ENCODE measurements at places on chromosomes 2 and 18.
A peak's percentile ranks its signal among the peaks of the same experiment; 100 is the strongest.

GRCh38 chr2:235106874-235107639 is 155.2 kb downstream of the SH3BP4 start:
- no peak for DNase-seq

DNA sequence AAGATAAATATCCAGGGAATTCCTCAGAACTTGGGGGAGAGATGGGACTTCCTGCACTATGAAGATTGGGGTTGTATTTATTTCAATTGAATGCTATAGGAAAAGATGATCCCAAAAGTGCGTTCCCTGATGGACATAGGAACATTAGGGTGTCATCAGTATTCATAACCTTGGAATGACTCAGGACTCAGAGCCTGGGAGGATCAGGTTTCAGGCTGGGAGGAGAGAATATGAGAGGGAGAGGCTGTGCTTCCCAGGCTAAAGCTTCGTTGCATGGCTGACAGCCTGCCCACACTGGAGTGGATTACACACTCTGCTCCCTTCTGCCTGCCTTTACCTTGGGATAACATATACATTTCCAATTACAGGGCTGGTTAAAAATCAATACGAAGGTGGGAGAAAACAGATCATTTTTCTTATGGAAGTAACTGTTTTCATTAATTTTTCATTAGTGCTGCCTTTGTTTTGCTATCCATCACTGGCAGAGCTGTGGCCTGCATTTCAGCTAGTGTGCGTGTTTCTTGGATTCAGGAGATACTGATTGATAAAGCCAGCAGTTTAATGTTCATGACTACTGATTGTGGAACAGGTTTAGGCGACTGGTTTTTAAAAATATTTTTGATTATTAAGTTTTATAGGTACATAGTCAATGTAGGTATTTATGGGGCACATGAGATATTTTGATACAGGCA is 118.7 kb downstream of the KCTD1 start:
- DNase-seq = no peak

DNA sequence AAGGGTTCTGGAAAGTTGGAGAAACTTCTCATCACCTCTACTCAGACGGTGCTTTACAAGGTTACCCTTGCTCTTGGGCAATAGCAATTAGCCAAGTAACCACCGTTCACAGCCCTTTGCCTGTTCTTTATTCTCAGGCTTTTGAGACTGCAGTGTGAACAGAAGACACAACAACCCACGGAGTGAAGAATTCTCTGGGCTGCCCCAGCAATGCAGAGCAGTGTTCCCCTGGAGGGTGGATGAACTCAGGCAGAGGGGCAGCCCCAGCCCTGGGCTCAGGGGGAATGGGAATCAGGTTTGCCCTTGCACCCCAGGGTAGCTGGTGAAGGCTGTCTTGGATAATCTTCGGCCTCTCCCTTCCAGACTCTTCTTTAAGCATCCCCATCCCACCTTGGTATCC is 69.1 kb downstream of the MCFD2 start:
- DNase-seq = no peak

DNA sequence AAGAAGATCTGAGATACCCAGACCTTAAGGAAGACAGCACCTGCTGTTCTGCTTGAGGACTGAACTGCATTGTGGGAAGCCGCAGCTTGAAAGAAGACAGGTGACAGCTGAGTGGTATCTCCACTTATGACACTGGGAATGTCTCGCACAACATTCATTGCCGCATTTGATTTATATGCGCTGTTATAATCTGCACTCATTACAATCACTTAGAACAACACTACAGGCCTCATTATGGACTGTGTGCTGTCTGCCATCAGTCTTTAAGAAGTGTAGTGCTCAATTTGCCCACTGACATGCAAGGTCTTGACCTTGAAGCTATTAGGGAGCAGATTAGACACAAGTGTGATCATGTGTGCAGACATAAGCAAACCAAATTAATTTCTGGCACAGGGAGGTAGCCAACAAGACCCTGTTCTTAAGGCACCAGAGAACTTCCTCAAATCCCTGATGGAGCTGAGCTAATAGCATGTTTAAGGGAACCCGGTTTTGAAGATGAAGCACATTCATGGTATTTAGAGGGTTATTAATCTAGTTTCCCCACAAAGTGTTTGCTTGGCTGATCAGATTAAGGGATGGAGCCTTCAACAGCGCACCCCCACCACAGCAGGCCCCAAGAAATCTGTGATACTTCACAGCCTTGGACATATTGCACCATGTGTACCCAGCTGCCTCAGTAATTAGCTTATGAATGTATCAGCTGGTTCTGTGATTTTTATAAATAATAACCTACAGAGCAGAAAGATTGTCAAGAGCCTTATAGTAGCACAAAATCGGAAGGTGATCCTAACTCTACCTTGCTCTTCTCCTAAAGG is 146.8 kb downstream of the SATB2 start:
- no peak for DNase-seq

- no peak for DNase-seq
Measured at GRCh38 chr2:240395896-240396622, 39.4 kb upstream of the GPC1 start.

GRCh38 chr18:58221060-58221725 is 177.2 kb downstream of the NEDD4L start:
- DNase-seq = peak; percentile 22

GRCh38 chr2:43636621-43637020 is 439 bp upstream of the PLEKHH2 start:
- DNase-seq = peak; percentile 5

- DNase-seq = no peak
Measured at GRCh38 chr2:210128961-210129360, 42.2 kb downstream of the KANSL1L start.

DNA sequence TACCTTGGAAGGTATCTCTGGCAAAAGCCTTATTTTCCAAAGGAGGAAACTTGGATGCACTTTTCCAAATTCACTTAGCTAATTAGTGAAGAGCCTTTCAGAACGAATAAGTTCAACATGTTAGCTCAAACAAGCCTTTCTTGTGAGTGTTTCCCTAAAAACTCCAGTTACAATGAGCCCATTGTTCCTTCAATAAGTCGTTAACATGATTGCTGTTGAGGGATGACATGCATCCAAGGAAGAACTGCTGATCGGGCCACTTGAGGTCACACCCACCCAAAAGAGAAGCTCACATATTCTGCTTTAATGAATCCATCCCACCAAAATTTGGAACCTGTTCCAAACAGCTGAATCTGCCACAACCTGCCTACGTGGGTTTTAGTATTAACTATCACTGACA is 48.1 kb upstream of the SLC35G4 start:
- no peak for DNase-seq

GRCh38 chr2:16400127-16400623 is 265.5 kb downstream of the CYRIA start:
- no peak for DNase-seq

DNA sequence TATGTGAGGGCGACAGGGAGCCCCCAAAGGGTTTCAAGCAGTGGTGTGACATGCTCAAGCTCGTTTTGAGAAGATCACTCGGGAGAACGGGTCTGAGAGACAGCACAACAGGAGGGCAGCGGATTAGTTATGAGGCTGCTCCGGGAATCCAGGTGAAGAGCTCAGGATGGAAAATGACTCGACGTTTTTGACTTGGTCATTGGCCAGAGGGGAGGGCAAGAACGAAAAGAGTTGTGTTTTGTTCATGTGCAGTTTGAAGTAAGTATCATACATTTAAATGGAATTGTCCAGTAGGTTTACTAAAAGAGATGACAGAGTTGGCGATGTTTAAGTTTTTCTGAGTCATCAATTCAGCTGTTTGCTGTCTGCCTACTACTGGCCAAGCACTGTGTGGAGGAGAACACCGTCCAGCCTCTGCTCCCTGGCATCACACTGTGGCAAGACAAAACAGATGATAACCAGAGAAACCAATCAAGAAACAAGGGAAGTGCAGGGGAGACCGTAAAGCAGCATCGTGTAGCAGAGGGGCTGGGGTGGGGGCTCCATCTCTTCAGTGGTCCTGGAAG is 25.3 kb upstream of the ANXA4 start:
- no peak for DNase-seq

GRCh38 chr2:96962567-96963203 is 23.7 kb downstream of the FAM178B start:
- no peak for DNase-seq

DNA sequence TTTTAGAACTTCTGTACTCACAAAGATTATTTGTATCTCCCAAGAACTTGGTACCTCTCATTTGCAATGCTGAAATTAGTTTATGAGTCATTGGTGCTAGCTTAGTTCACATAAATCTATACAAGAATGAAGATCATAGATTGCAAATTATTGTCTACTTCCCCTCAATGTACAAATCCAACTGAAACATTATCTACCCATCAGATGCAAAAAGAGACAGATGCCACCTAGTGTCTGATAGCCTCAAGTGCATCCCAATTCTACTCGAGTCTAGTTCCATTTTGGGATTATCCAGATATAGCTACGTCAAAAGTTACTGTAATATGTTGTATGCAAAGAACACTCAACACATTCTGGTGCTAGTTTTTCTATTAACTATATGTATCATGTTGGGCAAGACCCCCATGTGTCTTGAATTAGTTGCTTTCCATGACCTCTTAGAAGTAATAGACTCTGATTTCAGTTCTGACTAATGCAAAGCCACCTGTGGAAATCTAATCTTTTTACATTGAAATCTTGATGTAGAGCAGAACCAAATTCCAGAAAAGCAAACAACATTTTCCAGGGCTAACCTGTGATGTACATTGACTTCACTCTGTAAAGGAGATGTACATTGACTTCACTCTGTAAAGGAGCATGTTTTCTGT is 210.0 kb downstream of the RBM43 start:
- DNase-seq = peak; percentile 34

DNA sequence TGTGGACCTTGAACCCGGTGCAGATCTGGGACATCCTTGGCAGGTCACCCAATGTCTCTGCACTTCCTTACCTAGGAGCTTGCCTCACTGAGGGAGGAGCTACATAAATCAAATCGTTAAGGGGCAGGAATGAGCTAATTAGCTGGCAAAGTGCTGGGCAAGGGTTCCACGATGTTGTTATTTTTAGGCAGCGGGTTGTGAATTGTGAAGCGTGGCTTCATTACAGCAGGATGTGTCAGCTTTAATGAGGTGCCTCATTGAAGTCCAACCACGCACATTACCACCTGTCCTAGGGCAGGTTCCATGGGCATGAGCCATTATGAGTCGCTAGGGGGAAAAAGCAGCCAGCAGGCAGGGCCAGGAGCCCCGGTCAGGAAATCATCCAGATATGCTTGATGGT is 127.0 kb upstream of the AGAP1 start:
- no peak for DNase-seq

- no peak for DNase-seq
Measured at GRCh38 chr2:131493199-131493968, 1.2 kb upstream of the MZT2A start.

DNA sequence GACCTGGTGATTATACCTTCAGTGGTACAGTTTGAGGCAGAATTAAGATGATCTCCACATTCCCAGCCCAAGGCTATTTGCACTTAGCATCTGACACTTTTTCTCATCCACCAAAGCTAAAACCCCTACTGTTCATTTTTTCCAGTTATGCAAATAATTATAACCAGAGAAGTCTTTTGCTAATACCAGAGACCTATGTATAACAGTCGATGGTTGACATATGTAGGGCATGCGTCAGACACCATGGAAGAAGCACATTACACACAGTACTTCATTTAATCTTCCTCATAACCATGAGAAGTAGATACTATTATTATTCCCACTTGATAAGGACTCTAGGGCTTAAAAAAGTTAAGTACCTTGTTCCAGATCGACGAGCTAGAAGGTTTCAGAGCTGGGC is 36.5 kb downstream of the AP1S3 start:
- DNase-seq = no peak

DNA sequence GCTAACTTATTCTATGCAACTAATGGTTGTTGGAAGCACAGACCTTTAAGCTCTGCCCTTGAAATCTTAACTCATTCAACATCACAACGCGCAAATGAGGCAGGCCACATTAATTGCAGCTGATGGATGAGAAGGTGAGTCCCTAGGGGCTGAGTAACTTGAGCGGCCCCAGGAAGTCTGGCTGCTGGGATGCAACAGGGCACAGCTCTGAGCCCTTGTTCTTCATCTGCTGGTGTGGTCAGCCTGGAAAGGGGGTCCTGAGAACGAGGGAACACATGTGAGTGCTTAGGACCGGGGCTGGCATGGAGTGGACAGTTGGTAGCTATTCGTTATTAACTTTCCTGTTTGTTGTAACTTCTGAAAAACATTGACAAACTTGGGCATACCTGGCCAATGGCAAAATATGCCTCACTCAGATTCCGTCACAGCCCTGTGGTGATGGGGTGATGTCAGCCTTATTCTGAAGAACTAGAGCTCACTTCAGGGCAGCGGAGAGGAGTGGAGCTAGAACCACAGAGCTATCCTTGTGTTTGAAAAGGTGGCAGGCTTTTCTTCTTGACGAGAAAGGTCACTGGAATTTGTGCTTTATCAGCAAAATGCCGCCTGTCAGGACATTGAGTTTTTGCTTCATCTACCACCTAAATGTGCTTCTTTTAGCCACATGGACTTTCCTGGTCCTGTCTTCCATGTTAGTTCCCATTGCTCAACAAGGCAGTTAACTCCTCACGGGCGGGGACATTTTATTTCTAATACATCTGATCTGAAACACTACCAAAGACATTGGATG is 145.9 kb upstream of the FHL2 start:
- DNase-seq = no peak

GRCh38 chr2:43444989-43445645 is 150.7 kb downstream of the THADA start:
- no peak for DNase-seq

GRCh38 chr2:137999273-137999672 is 35.0 kb downstream of the HNMT start:
- DNase-seq = no peak

DNA sequence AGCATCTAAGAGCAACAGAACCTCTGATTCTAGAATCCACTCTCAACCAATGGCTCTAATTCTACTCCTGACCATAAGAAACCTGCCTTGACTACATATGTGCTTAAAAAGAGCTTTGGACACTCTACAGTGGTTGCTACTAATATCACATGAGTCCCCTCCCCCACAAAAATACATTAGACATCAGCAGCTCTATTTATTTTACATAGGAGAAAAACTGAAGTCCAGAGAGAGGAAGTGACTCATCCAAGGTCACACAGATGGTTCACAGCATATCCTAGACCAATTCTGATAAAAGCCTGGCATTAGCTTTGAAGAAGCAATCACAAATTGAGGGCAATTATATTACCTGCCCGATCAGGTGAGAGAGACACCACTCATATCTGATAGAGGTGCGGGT is 49.8 kb downstream of the ALK start:
- no peak for DNase-seq

GRCh38 chr18:24543795-24544498 is 83.5 kb downstream of the HRH4 start:
- DNase-seq = no peak

DNA sequence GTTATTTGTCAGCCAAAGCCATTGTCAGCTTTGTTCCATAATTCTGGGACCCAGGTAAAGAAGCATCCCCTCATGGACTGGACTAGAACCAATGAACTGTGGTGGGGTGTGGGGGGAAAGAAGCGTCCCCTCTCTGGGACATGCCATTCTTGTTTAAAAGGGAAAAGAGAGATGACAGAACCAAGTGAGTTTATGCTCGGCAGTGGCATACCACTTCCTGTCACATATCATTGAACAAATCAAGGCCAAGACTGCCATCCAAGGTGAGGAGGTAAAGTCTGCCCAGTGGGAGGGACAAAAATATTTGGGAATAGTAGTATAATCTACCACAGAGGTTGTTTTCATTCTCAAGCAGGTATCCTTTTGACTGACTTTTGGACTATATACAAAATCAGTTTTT is 4.7 kb upstream of the GLS start:
- DNase-seq = no peak
